A549 treated with AZD2906 at 1 μM for 4 hours (cell line): ENCODE measurements at places on chromosomes 1 and 21. TPM values are rescaled to one million over a fixed set of nuclear protein-coding genes. Genes with fewer than 3 reads are reported as not detected.

Gene PRELP
- total RNA-seq: 0.01 TPM in 2 of 5 replicates, not detected in the others

Gene SIM2
- 6.1 to 7.2 TPM (median 6.5 TPM) in 5 replicates for total RNA-seq

Gene MROH7
- total RNA-seq: 0.02 TPM in 1 of 5 replicates, not detected in the others

Gene PCBP3
- 0.88 to 1.2 TPM (median 0.93 TPM) in 5 replicates for total RNA-seq

Gene RXFP4
- not detected in 5 replicates for total RNA-seq

Gene EGLN1
- total RNA-seq: 51.0 to 71.3 TPM (median 54.4 TPM) in 5 replicates

Gene MARK1
- 0.07 to 0.12 TPM (median 0.11 TPM) in 5 replicates for total RNA-seq

Gene EPHB2
- total RNA-seq: 29.5 to 35.6 TPM (median 34.4 TPM) in 5 replicates

Gene C8A
- total RNA-seq: not detected in 5 replicates

Gene UBL4B
- total RNA-seq: 0.03 to 0.08 TPM in 2 of 5 replicates, not detected in the others

Gene LDLRAD1
- not detected in 5 replicates for total RNA-seq

Gene KAZN
- total RNA-seq: 3.0 to 4.0 TPM (median 3.4 TPM) in 5 replicates

Gene PEA15
- 176 to 201 TPM (median 182 TPM) in 5 replicates for total RNA-seq

Gene SLC6A17
- total RNA-seq: 5.3 to 5.9 TPM (median 5.6 TPM) in 5 replicates

Gene CLIC6
- 0.06 to 0.10 TPM (median 0.09 TPM) in 5 replicates for total RNA-seq
